CD4-positive, alpha-beta T cell treated with Interleukin-4 for 1 hour (primary cell): ENCODE measurements at places on chromosomes 11 and 22.

DNA sequence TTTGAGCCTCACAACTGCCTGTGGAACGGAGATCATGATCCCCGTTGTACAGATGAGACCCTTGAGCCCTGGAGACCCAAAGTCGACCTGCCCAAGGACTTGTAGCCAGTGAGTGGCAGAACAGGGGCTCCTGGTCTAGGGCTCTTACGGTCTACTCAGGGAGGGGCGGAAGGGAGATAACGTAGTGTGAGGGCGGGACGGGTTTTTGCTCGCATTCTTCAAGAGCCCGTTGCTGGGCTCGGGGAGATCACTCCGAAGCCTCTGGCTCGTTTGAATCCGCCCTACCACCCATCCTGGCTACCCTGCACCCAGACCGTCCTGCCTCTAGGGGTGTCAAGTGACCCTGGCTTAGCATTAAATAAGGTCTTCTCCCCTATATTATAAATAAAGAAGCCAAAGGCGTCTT is 639 bp downstream of the CRY2 start:
- peak; percentile 64 for DNase-seq

- DNase-seq: no peak
Measured at GRCh38 chr22:49913446-49913845, 4.8 kb downstream of the ALG12 start.

GRCh38 chr11:13134066-13134465 is 125.0 kb downstream of the RASSF10 start:
- DNase-seq: no peak

DNA sequence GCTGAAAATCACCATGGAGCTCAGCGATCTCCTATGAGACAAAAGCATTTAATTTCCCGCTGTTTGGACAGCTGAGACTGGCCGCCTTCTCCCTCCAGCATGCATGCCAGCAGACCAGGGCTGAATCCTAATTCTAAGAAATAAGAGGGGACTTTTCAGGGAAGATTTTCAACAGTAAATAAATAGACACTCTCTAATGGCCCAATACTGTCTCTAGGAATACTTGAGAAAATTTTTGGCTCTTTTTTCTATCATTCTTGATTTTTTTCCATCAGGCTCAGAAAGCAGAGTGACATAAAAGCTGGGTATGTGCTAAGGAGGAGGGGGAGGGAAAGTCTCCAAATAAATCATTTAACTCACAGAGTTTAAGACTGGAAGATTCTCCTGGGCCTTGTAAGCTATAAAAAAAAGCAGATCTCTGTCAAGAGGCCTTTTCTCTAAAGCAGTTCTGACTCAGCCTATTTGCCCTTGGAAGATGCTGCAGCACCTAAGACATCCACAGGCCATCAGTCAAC is 17.6 kb upstream of the SPON1 start:
- DNase-seq: no peak

DNA sequence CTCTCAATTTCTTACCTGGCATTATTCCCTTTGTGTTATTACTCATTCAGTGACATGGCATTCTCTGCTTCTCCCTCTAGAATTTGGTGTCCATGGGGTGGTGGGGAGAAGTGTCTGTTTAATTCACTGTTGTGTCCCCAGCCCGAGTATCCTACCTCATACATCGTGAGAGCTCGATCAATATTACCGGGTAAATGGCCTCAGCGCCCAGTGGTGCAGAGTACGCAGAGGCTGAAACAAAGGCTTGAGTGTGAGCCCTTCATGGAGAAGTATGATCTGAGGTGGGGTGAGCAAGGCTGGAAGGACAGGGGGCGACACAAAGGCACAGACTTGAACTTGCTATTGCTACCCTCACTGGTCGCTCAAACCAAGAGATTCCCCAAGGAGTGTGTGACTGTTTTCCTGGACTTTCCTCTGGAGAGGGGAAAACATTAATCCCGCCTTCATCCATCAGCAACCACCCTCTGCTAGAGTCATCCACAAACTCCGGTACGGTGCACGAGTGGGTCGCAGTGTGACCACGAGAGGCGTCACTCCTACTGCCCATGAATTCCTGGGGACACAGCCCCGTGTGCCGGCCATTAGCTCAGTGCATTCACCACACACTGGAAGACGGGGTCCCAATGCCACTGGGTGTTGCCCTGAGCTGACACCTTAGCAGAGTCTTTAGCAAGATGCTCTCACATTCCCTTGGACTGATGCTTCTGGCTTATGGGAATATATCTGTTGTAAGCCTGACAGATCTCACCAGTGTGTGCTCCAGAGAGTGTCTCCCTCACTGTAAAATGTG is 35.0 kb upstream of the CCND1 start:
- no peak for DNase-seq

DNA sequence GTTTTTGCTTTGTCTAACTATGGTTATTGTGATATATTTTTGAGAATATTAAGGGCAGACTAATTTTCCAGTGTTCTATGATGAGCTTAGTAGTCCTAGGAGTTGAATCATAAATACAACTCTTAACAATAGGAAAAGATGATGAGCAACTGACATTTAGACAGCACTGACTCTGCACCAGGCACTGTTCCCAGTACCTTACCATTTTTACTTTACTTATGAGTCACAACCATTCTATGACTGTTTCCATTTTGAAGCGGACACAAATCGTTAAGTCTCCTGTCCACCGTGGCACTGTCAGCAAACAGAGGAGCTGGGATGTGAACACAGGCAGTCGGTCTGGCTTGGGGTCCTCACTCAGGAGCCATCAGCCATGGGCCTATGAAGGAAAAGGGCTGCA is 3.4 kb upstream of the SCGB2A2 start:
- no peak for DNase-seq

DNA sequence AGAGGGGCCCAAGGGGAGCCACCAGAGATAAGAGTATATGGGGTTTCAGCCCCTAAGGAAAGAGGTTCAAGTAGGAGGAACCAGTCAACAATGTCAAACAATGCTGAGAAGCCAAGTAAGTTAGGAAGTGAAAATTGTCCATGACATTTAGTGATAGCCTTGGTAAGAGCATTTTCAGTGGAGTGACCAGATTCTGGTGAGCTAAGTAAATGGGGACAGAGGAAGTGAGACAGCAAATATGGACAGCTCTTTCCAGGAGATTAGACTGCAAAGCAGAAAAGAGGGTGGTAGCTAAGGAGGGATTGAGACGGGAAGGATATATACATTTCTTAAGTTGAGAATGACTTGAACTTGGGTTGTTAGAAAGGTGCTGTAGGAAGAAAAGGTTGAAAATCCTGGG is 22.9 kb downstream of the POLD3 start:
- DNase-seq: no peak

- DNase-seq: no peak
Measured at GRCh38 chr11:130840679-130841078, 75.6 kb downstream of the SNX19 start.

GRCh38 chr11:118265954-118266353 is 1.9 kb upstream of the MPZL2 start:
- no peak for DNase-seq

DNA sequence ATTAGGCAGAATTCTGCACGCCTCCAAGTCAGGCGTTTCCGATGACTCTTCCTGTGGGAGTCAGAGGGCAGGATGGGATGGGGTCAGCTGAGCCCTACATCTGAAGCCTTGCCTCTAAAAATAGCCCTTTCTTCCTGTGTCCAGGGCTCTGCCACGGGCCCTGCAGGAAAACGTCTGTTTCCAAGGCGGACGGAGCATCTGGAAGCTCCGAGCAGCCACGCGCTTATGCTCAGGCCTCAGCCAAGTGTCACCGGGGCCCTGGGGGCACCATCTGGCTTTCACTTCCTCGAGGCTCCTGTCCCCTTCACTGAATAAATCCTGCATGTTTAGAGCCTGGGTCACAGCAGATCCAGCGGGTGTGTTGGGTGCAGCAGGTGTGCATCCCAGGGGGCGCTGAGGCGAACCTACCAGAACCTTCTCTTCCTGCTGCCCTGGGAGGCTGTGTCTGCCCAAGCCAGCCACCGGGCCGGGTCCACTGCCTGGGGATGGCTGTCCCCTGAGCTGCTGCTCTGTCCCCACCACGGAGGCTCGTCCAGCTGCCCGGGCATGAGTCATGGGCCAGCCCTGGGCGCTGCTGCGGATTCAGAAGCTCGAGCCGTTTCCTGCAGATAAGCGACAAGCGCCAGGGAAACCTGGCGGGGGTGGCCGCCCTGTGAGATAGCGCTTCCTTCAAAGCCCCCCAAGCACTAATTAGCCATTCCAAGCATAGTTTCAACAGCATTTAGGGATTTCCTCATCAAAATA is 32.0 kb upstream of the LINC01488 start:
- DNase-seq: no peak

DNA sequence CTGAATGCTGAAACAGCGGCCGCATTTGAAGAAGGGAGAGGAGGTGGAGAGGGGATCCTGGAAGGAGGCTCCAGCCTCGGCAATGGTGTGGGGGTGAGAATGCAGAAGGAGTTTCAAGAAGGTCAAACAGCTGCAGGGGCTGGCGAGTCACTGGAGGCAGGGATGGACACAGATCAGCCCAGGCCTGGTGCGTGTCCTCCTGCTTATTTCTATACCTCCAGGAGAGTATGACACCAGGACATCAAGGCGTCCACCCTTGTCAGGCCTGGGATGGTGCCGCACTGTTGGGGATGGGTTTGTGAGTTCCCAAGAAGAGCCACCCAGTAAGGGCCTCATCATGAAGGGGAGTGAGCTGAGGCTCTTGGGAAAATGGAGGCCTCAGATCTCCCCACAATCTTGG is 23.1 kb downstream of the IGLL1 start:
- no peak for DNase-seq

- no peak for DNase-seq
Measured at GRCh38 chr11:74630043-74630442, 37.7 kb downstream of the POLD3 start.

GRCh38 chr22:36351921-36352802 is 35.6 kb downstream of the MYH9 start:
- DNase-seq: no peak

DNA sequence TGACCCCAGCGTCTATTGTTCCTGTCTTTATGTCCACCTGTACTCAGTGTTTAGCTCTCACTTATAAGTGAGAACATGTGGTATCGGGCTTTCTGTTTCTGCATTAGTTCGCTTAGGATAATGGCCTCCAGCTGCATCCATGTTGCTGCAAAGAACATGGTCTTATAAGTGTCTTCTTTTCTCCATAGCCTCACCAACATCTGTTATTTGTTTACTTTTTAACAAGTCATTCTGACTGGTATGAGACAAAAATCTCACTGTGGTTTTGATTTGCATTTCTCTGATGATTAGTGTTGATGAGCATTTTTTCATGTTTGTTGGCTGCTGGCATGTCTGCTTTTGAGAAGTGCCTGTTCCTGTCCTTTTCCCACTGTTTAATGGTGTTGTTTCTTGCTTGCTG is 21.7 kb upstream of the SLN start:
- no peak for DNase-seq

GRCh38 chr11:105027678-105028077 is 4.7 kb upstream of the CASP5 start:
- no peak for DNase-seq

- peak; percentile 86 for DNase-seq
Measured at GRCh38 chr11:65419772-65420481, 2.7 kb upstream of the NEAT1 start.

GRCh38 chr11:76863196-76863777 is 2.6 kb downstream of the ACER3 start:
- DNase-seq: peak; percentile 45

DNA sequence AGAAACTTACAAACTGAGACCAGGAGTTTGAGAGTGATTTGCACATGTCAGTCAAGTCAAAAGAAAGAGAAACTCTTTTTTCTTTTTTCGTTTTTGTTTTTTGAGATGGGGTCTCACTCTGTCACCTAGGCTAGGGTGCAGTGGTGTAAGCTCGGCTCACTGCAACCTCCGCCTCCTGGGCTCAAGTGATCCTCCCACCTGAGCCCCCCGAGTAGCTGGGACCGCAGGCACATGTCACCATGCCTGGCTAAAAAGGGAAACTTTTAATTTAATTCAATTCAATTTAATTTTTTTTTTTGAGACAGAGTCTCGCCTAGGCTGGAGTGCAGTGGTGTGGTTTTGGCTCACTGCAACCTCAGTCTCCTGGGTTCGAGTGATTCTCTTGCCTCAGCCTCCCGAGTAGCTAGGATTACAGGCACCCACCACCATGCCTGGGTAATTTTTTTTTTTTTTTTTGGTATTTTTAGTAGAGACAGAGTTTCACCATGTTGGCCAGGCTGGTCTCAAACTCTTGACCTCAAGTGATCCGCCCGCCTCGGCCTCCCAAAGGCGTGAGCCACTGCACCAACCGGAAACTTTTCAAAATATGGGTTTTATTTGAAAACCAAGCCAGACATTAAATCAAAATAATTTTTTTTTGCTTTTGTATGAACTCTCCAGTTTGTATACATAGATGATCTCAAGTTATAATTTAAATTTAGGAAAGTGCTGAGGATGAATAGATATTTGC is 9.9 kb downstream of the UCP3 start:
- no peak for DNase-seq

- no peak for DNase-seq
Measured at GRCh38 chr11:77406396-77406795, 67.5 kb downstream of the PAK1 start.

GRCh38 chr11:113667801-113668200 is 38.3 kb downstream of the TMPRSS5 start:
- no peak for DNase-seq

DNA sequence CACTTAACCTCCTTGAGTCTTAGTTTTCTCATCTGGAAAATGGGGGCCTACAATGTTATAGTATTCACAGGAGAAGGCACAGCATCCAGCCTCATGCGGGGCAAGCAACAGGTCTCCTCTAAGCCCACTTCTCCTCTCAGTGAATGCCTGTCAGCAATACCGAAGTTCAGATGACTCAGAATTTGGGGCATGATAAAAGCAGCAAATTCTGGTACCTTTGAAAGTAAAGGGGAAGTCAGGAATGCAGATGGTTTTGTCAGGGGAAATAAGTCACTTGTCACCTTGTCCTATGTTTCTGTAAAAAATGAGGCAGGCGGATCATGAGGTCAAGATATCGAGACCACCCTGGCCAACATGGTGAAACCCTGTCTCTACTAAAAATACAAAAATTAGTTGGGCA is 350.2 kb downstream of the LARGE1 start:
- no peak for DNase-seq

DNA sequence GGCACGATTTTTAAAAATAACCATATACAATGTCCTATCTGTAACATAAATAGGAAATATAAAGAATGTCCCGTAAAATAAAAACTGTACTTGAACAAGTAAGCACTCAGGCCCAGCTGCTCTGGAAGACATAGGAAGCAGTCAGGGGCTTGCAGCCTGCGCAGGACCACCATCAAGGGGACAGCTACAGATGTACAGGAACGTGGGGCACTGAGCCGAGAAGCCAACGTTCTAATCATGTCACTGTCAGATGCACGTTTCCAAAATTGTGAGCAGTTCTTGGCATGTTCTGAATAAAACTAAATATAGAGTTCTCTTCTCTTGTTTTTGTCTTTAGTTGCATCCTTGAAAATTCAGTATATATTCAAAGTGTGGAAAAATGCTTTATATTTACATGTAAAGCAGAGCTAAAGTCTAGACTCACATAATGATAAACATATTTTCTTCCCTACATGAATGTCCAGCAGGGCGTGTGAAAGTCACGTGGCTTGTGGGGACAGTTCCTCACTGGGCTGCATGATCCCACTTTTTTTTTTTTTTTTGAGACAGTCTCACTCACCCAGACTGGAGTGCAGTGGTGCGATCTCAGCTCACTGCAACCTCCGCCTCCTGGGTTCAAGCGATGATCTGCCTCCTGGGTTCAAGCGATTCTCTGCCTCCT is 28.4 kb upstream of the TSPAN18 start:
- DNase-seq: no peak
